ENCODE measurements at places on chromosomes 12 and 14. TPM values are rescaled to one million over a fixed set of nuclear protein-coding genes. Genes with fewer than 3 reads are reported as not detected.

Gene AQP2
- not detected for total RNA-seq

Gene CCDC198
- not detected for total RNA-seq

DNA sequence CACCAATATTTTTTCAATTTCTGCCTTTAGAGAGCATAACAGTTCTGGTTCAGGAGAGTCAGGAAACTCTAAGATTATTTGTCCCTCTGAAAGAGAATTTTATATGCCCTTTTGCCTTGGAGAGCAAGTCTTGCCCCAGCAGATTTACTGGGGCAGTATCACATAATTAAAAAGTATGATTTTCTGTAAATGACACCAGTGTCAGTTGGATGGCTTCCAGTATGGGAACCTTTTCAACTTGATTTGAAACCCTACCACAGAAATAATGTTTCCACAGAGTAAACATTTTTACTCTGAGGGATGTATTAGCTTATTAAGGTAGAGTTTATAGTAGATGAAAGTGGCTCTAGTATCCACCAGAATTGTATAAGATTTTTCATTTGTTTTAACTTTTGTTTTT, 15.4 kb downstream of the NOPCHAP1 start:
- DNase-seq, result no peak

DNA sequence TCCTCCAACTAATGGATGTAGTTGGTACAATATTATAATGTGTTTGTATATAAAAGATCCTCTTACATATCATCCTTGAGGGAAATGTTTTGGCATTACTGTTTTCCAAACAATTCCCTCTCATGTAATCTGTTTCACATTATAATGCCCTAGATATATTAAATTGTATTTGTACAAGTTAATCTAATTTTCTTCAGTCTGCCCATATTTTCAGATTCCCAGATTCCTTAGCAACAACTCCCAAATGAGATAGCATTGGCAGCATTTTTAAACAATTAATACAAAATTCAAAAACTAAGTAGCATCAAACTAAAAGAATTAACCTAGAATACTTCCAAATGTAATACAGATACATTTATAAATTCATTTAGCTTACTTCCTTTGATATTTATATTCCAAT, 860.2 kb downstream of the C12orf50 start:
- no peak for DNase-seq

GRCh38 chr14:95300002-95300696, 19.6 kb downstream of the CLMN start:
- DNase-seq, result no peak

- no peak for DNase-seq
These were observed 4.8 kb downstream of the TGFB3 start for GRCh38 chr14:75976826-75977581.

DNA sequence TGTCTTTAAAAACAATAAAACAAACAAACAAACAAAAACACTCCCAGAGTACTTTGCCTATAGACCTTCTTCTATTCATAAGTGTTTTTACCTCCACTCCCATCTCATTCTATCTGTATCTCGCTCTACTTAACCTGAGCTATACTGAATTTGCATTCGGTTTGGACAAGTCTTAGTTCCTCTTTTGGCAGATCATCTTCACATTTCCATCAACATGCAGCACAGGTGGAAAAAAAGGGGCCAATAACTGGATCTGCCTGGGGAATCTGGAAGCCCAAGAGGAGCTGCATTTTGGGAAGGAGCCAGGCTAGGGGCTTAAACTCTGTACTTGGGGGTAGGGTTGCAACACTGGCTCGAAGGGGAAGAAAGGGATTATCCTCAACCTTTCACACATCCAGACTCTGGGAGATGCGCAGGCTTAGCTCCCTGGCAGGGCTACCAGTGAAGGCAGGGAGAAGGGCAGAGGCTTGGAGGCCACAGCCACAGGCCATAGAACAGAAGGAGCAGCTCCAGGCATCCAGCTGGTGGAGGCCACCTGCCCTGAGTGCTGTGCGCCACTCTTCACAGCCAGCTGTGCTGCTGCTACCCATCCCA, 4.1 kb downstream of the NINJ2 start:
- DNase-seq, result no peak

Gene DIO3
- total RNA-seq, result 0.16 TPM

DNA sequence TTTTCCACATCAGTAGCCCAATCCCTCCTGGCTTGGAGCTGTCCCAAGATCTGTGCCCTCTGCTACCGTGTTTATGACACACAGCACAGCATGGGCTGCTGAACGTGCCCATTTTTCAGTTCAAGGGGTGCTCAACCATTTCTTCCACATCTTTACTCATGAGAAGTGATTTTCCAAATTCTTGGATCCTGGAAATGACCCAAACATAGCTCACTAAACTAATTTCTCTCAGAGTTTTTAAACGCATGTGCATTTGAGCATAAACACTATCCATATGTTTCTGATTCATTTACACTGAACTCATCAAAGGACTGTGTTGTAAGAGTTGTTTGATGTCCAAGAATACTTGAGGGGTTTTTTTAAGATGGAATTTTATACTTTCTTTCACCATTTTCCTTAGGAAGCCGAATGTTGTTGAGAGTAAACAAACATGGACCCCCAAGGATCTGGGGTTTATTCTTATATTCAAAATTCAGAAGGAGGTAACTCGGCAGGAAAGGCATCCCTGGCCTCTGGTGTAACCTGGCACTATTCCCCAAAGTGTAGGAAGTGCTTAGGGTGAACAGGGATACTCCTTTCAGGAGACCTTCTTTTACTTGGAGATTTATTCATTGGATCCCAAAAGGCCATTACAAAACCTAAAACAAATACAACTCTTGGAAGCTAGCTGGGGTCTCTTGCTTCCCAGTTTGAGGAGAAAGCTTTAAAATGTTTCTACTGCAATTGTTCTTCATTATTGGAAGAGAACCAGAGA, 215.0 kb downstream of the BMP4 start:
- no peak for DNase-seq

Gene C12orf54
- not detected for total RNA-seq

DNA sequence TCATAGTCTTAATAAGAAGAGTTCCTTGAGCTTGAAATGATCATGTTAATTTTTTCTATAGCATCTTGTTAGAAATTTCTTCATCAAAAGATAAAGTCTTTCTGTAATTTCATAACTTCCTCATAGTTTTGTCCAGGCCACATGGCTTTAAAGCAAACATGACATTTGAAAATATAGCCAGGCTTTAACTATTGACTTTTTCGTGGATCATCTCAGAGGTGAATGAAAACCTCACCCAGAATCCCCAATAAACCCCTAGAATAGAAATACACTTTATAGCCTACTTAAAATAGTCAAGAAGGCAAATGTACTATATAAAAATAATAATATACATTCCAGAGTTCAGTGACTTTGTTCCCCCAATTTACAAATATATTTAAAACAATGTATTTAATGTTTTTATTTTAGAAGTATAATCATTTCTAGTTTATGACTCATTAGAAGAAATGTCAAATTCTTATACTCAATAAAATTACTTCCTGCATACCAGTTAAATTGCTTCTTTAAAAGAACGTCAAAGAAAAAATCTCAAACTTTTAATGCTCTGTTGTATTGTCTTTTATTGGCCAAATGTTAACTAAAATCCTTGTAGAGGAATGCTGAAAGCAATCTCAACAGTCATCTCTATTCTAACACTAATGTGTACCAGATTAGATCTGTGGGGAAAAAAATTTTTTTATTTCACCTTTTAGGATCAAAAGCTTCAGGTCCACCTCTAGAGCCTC, 21.6 kb downstream of the EXOC5 start:
- DNase-seq, result no peak

DNA sequence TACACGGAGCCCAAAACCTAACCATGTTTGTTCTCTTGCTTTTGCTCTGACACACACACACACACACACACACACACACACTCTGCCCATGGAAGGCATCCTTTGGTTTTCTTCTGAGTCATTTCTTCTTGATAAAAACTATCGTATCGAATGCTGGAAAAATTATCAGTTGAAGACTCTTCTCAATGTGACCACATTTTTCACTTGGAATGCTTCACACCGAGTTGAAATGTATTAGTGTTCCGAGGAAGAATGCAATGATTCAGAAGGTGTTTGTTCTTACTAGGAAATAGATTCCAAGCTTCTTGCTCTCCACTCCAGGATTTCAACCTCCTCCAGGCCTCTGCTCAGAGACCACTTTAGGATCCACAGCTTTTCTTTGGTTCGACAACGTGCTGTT, 226.3 kb downstream of the MON2 start:
- no peak for DNase-seq

Gene PRH2
- total RNA-seq, result not detected

- no peak for DNase-seq
These were observed 64.1 kb downstream of the ITPR2 start for GRCh38 chr12:26768611-26769603.

DNA sequence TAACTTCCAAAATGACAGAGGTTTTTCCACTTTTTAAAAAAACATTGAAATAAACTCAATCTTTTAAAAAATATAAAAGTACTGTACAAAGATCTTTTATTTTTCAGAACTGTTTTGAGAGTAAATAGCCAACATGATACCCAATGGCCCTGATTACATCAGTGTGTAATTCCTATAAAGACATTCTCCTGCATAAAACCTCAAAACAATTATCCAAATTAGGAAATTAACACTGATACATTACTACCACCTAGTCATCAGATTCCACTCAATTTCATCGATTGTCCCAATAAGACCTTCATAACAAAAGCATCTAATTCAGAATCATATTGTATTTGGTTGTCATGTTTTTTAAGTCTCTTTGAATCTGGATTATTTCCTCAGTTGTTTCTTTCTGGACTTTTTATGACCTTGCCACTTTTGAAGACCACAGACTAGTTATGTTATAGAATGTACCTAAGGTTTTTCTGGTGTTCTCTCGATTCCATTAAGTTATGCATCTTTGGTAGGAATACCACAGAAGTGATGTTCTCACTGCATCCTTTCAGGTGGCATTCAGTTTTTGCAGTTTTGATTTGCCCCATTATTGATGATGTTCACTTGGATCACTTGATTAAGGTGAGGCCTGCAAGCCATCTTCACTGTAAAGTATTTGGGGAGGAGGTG, 4.0 kb upstream of the YEATS4 start:
- DNase-seq, result no peak

GRCh38 chr12:95674631-95675030, 115.9 kb downstream of the NTN4 start:
- DNase-seq, result no peak

Gene TMTC1
- 29.1 TPM for total RNA-seq

Gene DPF3
- total RNA-seq, result 25.0 TPM

DNA sequence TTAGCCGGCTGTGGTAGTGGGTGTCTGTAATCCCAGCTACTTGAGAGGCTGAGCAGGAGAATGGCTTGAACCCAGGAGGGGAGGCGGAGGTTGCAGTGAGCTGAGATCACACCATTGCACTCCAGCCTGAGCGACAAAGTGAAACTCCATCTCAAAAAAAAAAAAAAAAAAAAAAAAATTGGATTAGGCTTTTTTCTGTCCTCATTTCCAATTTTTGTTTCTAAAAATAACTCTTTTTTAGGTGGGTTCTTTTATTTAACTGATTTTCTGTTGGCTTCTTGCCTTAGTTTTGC, 863.7 kb downstream of the LRFN5 start:
- DNase-seq, result no peak

DNA sequence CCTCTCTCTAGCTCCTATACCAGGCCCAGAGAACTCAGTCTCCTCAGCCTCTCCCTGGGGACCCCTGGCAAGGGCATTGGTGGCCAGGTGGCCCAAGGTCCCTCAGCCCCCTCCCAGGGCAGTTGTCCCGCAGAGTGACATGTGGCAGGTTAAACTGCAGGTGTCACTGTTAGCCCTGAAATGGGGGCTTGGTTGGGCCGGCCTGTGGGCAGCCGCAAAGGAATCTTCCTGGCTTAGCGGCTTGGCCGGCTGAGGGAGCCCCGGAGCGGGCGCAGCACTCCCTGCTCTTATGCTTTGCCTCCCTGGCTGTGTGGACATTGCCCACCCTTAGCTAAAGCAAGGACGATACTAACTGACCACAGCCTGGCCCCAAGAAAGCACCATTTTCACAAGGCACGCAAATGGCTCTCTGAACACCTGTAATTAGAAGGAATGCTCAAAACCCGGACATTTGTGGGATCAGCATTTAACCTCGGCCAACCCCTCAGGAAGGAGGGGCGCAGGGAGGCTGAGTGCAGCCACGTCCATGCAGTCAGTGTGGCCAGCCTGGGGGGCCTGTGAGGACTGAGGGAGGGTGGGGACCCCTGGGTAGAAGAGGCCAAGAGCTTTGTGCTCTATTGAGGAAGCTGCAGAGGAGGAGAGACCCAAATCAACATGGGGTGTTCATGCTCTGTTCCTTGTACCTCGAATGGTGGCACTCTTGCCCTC, 82.2 kb downstream of the PAPOLA start:
- DNase-seq, result no peak

GRCh38 chr14:34113991-34114390, 163.1 kb upstream of the EGLN3 start:
- DNase-seq, result no peak

DNA sequence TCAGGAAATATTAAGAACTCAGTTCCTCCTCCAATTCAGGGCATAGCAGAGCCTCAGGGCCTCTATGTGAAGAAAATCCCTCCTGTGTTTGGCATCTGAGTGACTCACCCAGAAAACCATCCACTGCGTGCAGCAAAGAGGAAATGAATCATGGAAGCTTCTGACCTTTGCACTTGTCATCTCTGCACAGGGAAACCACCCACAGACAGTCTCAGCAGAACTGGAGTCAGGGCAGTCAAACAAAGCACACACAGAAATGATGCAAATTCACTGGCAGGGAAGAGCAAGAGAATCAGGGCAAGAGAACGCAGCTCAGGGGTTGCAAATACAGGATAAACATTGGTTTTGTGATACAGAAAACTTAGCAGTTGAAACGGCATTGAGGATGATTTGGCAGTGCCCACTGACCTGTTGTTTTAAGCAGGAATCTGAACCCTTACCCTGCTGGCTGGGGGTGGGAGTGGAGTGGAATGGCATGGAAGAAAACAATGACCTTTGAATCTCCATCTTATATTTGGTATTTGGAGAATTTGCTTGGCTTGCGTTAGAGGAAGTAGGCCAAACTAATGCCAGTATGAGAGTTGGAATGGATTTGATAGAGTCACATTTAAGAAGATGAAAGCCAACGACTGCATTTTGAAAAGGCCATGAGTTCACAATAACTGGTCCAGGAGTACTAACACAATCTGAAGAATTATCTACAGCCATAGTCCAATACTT, 53.5 kb downstream of the PHLDA1 start:
- DNase-seq, result no peak

Gene TRIM9
- 0.40 TPM for total RNA-seq

- DNase-seq, result peak; percentile 94
These were observed 33.6 kb downstream of the CMKLR1 start for GRCh38 chr12:108305520-108305919.

GRCh38 chr14:70023871-70024270, 144.7 kb downstream of the SMOC1 start:
- no peak for DNase-seq

GRCh38 chr14:100147181-100147631, 12.2 kb downstream of the DEGS2 start:
- no peak for DNase-seq

GRCh38 chr14:105938055-105938863, 411.9 kb downstream of the TMEM121 start:
- DNase-seq, result peak; percentile 26

DNA sequence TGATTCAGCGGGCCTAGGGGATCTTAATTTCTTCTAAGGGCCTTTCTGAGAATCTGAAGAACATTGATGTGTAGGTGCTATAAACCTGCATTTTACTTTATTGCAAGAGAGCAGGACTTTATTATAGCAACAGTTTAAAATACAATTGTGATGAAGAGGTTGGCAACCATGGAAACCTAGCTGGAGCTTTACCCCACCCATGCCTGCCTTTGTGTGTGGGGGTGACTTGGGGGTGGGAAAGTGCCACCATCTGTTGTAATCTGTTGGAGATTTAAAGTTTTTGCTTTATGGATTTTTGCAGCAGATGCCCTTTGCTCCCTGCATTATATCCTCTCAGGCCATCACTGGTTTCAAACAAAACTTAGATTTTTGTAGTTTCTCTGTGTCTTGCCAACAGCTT, 64.6 kb downstream of the ATG14 start:
- no peak for DNase-seq
